ENCODE measurements at places on chromosomes 2 and 18. TPM values are rescaled to one million over a fixed set of nuclear protein-coding genes. Genes with fewer than 3 reads are reported as not detected.

Gene ACKR3
- total RNA-seq, result not detected

GRCh38 chr2:176325732-176326131 is 56.5 kb downstream of the MTX2 start:
- DNase-seq, result no peak

GRCh38 chr2:239012228-239012627 is 164.3 kb downstream of the TWIST2 start:
- DNase-seq, result no peak

- DNase-seq, result no peak
These were observed 79.1 kb downstream of the FAM168B start for GRCh38 chr2:131014141-131014540.

GRCh38 chr2:113064281-113064680 is 3.5 kb upstream of the IL1F10 start:
- no peak for DNase-seq

Data from IMR-90 (cell line).